ENCODE measurements at places on chromosomes 12 and 14. TPM values are rescaled to one million over a fixed set of nuclear protein-coding genes. Genes with fewer than 3 reads are reported as not detected.
A peak's percentile ranks its signal among the peaks of the same experiment; 100 is the strongest.

MYF5 gene
- polyA plus RNA-seq = 25.0 TPM

P2RX7 gene
- polyA plus RNA-seq = 1.0 TPM

LALBA gene
- not detected for polyA plus RNA-seq

KRT81 gene
- polyA plus RNA-seq = not detected

PPFIA2 gene
- polyA plus RNA-seq = 1.8 TPM

SDR9C7 gene
- 0.46 TPM for polyA plus RNA-seq

- no peak for DNase-seq
These were observed 4.9 kb downstream of the CERS5 start for GRCh38 chr12:50162230-50162629.

- DNase-seq = no peak
These were observed 1089.7 kb downstream of the TRHDE start for GRCh38 chr12:73361864-73362230.

DNA sequence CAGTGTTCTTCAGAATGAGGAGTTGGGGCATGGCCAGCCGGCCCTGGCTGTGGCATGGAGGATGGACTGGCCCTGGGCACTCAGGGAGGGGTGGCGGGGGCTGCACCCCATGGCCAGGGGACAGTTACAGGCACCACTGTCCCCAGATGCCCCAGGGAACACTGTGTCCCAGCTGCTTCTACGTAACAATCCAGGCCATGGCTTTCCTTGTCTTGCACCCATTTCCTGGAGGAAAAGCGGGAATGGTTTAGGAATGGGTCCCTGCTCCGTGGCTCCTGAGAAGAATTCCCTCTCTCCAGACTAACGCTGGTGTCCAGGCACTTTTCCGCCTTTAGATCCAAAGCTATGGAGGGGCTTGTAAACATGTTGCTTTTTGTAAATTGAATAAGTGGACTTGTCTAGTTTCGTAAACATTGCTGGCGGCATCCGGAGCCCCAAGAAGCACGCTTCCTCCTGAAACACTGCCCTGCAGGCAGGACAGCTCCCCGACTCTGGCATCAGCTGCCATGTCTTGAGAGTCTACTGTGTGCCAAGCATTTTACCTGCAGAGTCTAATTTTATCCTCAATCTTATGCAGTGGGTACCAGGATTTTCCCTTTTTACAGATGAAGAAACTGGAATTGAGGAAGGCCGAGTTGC, 238.3 kb downstream of the SLC41A2 start:
- DNase-seq = no peak

DNA sequence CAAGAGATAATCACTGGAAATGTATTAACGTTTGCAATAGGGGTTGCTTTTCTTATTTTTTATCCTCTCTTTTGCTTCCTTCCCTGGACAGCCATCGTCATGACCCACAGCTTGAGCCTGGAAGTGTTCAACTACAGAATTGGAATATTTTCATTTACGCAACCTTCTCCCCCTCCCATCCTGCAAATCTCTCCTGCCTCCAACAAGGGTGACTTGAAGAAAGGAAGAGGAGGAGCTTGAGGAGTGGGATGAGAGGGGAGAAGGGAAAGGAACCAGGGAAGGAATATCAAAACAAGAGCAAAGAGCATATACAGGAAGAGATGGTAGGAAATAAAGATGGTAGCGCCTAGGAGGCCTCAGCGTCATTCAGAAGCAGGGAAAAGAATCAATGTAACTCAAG, 1.6 kb upstream of the MANSC4 start:
- DNase-seq = no peak

GRCh38 chr12:93317227-93317626, 60.5 kb upstream of the NUDT4 start:
- no peak for DNase-seq

- DNase-seq = no peak
These were observed 5.0 kb downstream of the GLI1 start for GRCh38 chr12:57464569-57464968.

DNA sequence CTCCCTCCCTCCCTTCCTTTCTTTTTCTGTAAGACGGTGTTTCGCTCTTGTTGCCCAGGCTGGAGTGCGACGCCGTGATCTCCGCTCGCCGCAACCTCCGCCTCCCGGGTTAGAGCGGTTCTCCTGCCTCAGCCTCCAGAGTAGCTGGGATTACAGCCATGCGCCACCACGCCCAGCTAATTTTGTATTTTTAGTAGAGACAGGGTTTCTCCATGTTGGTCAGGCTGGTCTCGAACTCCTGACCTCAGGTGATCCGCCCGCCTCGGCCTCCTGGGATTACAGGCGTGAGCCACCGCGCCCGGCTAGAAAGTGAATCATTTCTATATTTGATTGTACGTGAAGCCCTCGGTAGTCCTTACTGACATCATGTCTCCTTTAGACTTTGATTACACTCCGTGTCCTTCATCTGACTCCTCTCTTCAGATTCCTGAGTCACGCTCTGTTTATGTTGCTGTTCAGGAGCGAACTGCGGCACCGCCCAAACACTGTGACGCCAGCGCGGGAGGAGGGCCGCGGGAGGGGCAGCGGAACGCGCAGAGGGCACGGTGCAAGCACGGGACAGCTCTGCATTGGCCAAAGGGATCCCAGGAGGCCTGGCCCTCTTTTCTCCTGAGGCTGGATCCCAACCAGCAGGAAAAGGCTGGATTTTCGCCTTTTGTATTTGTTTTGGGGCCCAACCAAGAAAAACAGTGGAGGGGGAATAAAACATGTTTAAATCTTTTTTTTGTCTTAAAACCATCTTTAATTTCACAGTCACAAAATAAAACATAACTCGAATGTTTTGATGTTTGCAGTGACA, 538 bp upstream of the GABARAPL1 start:
- peak; percentile 83 for DNase-seq

GRCh38 chr12:56634242-56634836, 4.2 kb upstream of the BAZ2A start:
- no peak for DNase-seq

DNA sequence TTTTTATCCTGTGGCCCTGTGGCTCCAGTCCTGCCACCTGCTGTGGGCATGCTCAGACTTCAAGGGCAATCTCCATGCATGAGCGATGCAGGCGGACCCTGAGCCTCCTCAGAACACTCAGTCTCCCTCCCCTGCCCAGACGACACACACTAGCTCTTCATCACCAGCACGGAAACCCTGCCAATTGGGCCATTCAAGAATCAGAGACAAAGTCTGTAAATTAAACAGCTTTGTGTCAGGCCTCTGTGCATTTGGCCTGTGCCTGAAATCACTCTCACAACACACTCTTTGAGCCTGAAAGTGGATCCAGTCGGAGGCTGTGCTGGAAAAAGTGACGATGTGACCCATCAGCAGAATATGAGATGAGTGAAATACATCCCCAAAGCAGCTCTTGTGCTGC, 12.5 kb downstream of the POU6F1 start:
- DNase-seq = no peak

- no peak for DNase-seq
These were observed 75.2 kb downstream of the GPR135 start for GRCh38 chr14:59389936-59390335.

- DNase-seq = no peak
These were observed 469.8 kb downstream of the ZFP36L1 start for GRCh38 chr14:68322940-68323620.

- no peak for DNase-seq
These were observed 1.5 kb downstream of the WNT10B start for GRCh38 chr12:48969833-48970701.

DNA sequence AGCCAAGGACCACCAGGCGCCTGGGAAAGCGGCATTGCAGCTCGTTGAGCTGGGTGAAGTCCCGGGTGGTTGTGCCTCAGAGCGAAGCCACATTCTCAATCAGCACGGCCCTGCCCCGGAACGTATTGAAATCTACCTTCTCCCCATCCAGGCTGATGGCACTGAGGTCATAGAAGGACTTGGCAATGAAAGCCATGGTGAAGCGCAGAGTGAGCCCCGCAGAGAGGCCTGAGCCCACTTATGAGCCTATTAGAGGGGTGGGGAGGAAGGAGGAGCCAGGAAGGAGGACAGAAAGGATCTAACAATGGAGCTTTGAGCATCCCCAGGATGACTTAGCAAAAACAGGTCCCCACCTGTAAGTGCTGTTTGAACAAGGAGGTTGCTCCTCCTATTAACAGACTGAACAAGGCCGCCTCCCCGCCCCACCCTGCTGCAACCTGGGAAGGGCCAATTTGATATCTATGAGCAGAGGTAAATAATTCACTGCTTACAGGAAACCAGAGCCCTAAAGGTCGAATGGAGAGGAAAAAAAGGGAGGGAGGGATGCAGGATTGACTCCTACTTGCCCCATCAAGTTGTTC, at the start of gene GPX2:
TSS of gene GPX2 (minus strand) at position 215 of the 581 bp plus-strand sequence. CDS start at position 196, 19 bp downstream.
- DNase-seq = no peak

Data from forelimb muscle (tissue), 1 donor.